ENCODE measurements at places on chromosomes 5 and 9. TPM values are rescaled to one million over a fixed set of nuclear protein-coding genes. Genes with fewer than 3 reads are reported as not detected.

- no peak for DNase-seq
These were observed 128.5 kb upstream of the CDH10 start for GRCh38 chr5:24773261-24773660.

DNA sequence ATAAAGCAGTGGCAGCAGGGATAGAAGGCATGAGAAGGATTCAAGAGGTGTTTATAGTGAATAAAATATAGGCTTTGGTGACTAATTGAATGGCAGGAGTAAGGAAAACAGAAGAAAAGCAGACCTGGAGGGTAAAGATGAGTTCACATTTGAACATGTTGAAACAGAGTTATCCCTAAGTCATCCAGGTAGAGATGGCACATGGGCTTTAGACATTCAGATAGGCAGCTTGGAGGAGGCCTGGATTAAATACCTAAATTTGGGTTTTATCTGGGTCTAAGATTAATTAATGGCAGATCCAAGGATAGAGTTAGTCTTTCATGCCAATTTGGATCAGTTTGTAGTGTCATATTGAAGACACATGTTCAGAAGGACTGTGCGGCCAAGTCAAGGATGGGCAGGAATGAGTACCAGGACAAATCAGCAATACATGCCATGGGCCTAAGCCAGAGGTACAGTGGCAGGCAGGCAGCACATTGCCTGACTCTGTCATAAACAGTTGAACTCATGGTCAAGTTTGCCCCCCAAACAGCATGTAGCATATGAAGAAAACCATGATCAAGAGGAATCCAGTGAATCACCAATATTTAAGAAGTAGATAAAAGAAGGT, 115.5 kb upstream of the SLC12A2 start:
- no peak for DNase-seq

DNA sequence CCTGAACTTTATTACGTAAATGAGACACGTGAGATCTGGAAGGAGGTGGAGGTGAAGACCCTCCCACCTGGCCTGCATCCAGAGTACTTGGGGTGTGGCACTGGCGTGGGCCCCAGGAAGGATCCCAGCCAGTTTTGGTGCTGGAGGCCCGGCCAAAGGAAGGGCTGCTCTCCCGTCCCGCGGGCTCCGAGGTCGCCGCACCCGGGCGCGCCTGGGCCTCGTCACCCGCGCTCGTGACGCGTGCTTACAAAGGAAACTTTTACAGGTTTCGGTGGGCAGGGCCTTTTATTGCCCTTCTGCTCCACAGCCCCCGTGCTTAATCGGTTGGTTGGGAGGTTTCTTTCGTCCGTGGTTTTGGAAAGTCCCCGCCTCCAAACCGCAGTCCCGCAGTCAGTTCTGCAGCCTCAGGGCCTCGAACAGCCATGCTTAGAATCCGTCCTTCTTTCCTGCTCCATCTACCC, 29.2 kb downstream of the CDKN2A start:
- no peak for DNase-seq

The ZNF608 gene
- total RNA-seq = 26.2 TPM

- no peak for DNase-seq
These were observed 846 bp downstream of the MGAT1 start for GRCh38 chr5:180801596-180802324.

GRCh38 chr9:109003116-109003515, 10.2 kb downstream of the CTNNAL1 start:
- no peak for DNase-seq

DNA sequence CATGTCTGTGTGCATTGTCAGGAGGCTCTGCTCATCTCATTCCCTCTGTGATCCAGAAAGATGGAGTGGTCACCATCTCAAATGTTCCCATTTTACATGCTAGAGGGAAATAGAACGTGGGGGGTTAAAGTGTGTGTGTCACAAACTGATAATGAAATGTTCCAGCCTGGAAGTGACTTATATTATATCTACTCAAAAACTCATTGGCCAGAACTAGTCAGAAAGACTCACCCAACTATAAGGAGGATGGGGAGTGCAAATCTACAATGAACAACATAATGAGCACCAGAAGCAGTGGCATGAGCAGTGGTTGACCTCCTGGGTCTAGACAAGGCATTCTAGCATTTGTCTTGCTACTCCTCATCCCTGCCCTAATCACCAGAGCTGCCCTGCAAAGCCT, 81.0 kb downstream of the HTR4 start:
- no peak for DNase-seq
